Activated CD4-positive, alpha-beta T cell treated with anti-CD3 and anti-CD28 coated beads, Interleukin-2, amount 10 ng/mL, durations not matched to agents 24 days and 14 days (primary cell): ENCODE measurements at places on chromosomes 3 and 15. TPM values are rescaled to one million over a fixed set of nuclear protein-coding genes. Genes with fewer than 3 reads are reported as not detected.

GRCh38 chr3:139110072-139110830 lies 65.6 kb upstream of the PRR23C start:
- H3K27ac ChIP-seq, result no peak overlapping the region
- H3K36me3 ChIP-seq, result no peaks in the 10 kb centered on the region
- H3K27me3 ChIP-seq, result peaks cover 4% of the 10 kb centered on the region
- H3K4me3 ChIP-seq, result no peak overlapping the region
- peak; percentile 54 for DNase-seq

GRCh38 chr3:81426826-81427577 lies 334.4 kb downstream of the GBE1 start:
- DNase-seq, result no peak
- H3K4me3 ChIP-seq, result no peak overlapping the region
- no peaks in the 10 kb centered on the region for H3K4me1 ChIP-seq
- H3K27me3 ChIP-seq, result no peaks in the 10 kb centered on the region
- no peaks in the 10 kb centered on the region for H3K36me3 ChIP-seq

- no peak for DNase-seq
- H3K36me3 ChIP-seq, result no peaks in the 10 kb centered on the region
- H3K27me3 ChIP-seq, result peaks cover 60% of the 10 kb centered on the region
- no peaks in the 10 kb centered on the region for H3K4me1 ChIP-seq
- H3K4me3 ChIP-seq, result no peak overlapping the region
- no peak overlapping the region for H3K27ac ChIP-seq
Observed at GRCh38 chr15:38414357-38414756, 39.6 kb upstream of the FAM98B start.

DNA sequence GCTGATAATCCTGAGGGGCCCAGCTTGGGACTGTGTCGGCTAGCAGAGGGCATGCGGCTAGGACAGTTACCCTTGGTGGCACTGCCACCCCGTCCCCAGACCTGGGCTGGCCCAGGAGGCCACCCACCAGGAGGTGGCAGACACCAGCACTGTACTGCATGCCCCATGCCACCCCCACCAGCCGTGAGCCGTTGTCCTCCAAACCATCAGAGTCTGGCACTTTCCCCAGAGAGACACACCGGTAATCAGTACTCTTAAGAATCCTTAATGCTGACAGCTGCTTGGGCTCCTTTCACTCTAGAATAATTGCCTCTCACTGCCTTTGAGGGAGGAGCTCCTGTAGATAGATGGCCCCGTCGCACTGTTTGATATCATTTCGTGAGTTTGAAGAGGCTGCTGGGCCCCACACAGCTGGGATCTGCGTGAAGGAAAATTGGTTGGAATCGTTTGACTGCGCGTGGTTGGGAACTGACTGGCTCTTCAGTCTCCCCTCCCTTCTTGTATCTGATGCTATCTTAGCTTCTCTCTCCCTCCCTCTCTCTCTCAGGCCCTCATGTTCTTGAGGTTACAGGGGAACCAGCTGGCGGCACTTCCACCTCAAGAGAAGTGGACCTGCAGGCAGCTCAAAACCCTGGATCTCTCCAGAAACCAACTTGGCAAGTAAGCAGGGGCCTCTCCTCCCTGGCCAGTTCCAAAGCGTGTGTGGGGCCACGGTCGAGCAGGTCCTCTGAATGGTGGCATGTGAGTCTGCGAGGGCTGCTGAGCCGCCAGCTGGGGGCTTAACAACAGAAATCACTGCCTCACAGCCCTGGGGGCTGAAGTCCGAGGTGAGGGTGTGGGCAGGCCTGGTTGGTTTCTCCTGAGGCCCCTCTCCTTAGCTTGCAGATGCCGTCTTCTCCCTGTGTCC lies 94.9 kb downstream of the LRRK1 start:
- no peaks in the 10 kb centered on the region for H3K36me3 ChIP-seq
- no peak for DNase-seq
- peaks cover 3% of the 10 kb centered on the region for H3K27me3 ChIP-seq
- no peak overlapping the region for H3K4me3 ChIP-seq
- peaks cover 2% of the 10 kb centered on the region for H3K4me1 ChIP-seq

DNA sequence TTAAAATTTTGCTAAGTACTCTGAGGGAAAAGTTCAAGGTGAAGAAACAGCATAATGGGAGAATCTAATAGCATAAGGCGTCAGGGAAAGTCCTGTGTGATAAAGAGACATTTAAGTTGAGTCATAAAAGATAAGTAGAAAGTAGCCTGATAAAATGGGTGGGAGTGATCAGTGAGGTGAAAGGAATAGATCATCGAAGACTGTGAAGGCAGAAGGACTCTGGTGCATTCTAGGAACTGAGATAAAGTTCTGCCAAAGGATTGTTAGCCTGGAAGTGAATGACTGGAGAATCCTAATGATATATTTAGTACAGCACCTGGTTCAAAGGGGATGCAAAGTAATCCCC lies 149.9 kb downstream of the CFAP20DC start:
- no peak overlapping the region for H3K27ac ChIP-seq
- H3K4me1 ChIP-seq, result peaks cover 22% of the 10 kb centered on the region
- H3K36me3 ChIP-seq, result peaks cover 2% of the 10 kb centered on the region
- no peak overlapping the region for H3K4me3 ChIP-seq

Gene TBCCD1
- total RNA-seq, result 20.9 and 21.4 TPM in 2 replicates
